ENCODE measurements at places on chromosomes 11 and 22.
A peak's percentile ranks its signal among the peaks of the same experiment; 100 is the strongest.

- no peak for DNase-seq
These were observed 1.5 kb downstream of the PTPRJ start for GRCh38 chr11:47981667-47982404.

DNA sequence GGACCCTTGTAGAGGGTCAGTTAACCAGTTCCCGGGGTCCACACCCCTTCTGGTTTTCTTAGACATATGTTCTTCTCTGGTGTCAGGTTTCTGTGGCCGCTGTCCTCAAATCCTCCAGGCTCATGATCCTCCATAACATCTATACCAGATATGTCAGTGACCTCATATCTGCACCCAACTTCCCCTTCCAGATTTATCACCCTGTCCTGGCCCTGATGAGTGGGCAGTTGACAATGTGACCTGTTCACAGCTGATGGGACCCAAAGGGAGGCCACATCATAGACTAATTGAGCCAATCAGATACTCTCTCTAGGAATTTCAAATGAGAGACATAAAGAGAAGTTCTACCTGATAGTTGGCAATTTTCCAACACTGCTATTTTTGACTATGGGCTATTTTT, 5.1 kb downstream of the DKK3 start:
- DNase-seq: no peak

GRCh38 chr11:117827521-117828511, 3.3 kb upstream of the FXYD2 start:
- DNase-seq: no peak

DNA sequence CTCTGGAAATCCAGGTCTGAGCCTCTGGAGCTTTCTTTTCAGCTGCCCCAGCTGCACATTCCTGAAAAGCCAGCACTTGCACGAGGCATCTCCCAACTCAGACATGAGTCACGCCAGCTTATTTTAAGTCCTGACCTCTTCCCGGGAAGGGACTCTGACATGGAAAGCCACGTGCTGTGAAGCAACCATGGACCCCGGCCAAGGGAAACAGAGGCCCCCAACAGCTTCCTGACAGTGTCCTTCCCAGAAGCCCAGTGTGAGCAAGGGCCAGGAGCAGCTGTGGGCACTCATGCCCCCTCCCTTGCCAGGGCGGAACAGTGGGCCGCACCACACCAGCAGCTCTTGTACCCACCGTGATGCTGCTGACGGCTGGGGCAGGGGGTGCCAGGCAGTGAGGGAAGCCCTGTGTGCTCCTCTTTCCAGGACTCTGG, 118.8 kb upstream of the CADM1 start:
- DNase-seq: no peak

DNA sequence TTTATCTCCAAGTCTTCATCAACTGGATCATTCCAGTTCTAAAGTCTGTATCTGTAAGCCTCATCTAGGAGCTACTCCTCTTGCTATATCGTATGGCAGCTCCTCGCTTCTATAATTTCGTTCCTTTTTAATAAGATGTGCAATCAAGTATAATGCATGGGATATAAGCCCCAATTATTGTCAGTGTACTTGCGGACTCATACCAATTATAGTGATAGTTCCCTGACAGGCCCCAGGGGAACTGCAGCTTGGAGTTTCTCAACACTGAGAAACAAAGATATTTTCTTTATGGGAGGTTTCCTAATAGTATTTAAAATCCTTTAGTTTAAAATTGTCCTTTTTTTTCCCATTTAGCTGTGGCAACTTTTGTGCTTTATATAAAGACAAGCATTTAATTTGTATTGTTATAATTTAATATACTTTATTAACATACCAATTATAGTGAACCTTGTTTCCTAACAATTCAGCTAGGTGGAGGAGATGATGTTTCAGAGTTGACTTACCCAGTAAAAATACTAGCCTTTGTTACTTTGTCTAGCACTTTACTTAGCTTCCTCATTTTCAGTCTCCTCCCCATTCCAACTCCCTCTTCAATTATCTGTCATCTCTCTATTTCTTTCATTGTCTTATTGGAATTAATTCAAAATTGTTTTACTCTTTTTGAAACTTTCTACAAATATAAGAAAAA, 25.3 kb upstream of the DDX17 start:
- DNase-seq: no peak

- no peak for DNase-seq
These were observed 19.3 kb downstream of the MYH9 start for GRCh38 chr22:36368359-36368983.

DNA sequence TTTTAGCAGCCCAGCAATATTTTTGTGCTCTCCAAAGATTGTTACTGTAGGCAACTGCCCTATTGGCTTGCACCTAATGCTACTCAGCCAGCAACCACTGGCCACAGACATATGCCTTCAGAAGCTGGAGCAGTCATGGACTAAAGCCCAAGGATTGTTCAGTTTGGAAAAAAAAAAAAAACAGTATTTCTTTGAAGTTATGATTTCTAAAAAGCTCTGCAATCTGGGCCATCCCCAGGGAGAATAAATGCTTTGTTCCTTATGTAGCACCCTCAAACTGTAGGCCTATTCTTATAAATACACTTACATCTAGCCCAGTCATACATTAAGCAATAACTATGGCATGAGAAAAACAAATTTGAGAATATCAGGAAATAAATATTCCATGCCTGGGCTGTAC, 2190.5 kb upstream of the RAG2 start:
- DNase-seq: no peak

DNA sequence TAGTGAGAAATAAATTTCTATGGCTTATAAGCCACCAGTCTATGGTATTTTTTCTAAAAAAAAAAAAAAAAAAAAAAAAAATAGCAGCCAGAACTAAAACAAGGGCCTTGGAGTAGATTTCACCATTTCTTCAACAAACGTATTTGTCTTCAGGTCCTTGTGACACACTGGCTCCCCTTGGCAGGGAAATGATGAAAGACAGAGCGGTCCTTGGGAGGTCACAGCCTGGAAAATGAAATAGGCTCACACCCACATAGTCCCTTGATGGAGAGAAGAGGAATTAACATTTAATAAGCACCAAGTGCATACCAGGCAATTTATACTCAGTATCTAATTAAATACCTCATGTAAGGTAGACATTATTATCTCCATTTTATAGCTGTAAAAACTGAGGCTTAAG, 25.7 kb upstream of the ACER3 start:
- DNase-seq: no peak

DNA sequence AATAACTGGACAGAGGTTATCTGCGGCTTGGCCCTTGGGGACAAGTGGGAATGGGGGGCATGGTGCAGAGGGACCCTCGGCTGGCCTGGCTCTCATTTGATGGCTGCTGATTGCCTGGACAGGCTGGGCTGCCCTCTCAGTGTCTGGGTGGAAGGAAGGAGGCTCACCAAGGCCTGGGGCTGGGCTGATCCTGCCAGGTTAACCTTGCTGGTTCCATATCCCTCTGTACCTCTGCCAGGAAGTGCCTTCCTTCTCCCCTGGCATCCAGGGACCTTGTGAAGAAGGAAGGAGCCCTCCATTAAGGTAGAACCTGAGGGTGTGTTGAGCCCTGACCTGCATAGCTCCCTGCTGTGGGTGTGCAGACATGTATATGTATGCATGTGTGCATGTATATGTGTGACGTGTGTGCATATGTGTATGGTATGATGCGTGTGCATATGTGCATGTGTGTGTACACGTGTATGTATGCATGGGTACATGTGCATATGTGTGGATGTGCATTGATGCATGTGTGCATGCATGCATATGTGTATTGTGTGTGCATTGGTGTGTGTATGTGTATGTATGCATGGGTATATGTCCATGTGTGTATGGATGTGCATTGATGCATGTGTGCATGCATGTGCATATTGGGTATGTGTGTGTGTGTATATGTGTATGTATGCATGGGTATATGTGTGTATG, 433.9 kb downstream of the TBC1D22A start:
- no peak for DNase-seq

- DNase-seq: no peak
These were observed 187.6 kb downstream of the MSANTD4 start for GRCh38 chr11:105834461-105834860.

DNA sequence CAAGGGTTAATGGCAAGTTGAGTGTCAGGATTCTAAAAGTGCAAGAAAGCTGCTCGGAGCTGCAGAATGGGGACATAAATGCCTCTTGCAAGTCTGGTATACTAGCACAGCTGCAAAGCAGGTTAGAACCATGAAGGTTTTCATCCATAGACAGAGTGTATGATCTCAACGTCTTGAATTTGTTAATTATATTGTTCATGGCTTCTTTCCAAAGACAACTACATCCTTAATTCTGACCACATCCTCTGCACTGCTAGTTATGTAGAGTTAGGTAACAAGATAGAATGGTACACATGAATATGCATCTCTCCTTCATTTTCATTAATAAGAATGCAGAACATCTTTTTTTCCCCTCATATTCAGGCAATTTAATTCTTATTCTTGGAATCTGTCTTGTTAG, 34.2 kb downstream of the EXPH5 start:
- no peak for DNase-seq

GRCh38 chr11:2924821-2925675, 4.2 kb downstream of the PHLDA2 start:
- no peak for DNase-seq

DNA sequence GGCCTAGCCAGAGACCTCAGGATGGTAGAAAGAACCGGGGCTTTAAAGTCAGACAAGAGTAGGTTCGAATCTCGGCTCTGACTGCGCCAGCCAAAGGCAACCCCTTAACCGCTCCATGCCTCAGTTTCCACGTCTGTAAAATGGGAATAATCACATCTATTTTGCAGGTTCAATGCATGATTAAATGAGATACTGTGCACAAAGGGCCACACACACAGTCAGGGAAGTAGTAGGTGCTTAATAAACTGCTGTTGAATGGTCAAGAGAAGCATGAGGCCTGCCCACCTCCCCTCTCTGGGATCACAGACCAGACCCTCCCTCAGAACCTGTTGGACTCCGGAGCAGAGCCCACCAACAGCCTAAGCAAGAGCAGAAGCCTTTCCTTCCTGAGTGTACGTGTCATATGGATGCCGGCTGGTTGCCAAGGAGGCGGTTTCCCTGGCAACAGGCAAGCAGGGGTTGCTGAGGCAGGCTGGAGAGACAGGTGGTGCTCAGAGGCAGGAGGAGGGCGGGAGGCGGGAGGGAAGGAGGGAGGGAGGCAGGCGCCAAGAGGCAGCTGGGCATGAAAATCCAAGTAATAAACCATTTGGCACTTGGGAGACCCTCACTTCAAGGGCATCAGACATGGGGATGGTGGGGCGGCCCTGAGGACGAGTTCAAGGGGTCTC, 43.9 kb downstream of the NFAM1 start:
- DNase-seq: peak; percentile 99

GRCh38 chr22:20399866-20400605, 6.1 kb downstream of the ZNF74 start:
- DNase-seq: no peak

- no peak for DNase-seq
These were observed 29.8 kb upstream of the CRTAM start for GRCh38 chr11:122808478-122808869.

- peak; percentile 51 for DNase-seq
These were observed 33.1 kb downstream of the DDX10 start for GRCh38 chr11:108697872-108698473.

DNA sequence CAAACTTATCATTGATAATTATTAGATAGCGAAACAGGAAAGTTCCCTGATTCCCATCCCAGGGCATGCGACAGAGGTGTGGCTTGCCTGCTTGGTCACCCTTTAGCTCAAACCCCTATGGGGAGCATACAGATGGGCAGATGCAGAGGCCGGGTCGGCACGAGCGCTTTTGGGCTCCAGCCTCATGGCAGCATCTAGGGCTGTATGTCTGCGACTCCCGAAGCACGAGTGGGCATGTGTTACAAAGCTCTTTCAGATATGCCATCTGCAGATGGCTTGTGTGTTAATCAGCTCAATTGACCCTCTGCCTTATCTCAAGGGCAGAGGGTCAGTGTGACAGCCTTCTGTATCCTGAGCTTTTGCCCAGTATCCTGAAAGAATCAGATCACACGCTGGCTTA, 2069.3 kb upstream of the RAG2 start:
- no peak for DNase-seq

- no peak for DNase-seq
These were observed 15.5 kb downstream of the RBX1 start for GRCh38 chr22:40966726-40967085.

GRCh38 chr11:30586251-30587144, at the start of gene MPPED2:
TSS of gene MPPED2 (minus strand) at chr11:30586353. CDS start at chr11:30580373, 5,980 bp downstream.
- peak; percentile 54 for DNase-seq
